ENCODE measurements at places on chromosomes 11 and 22.
A peak's percentile ranks its signal among the peaks of the same experiment; 100 is the strongest.

DNA sequence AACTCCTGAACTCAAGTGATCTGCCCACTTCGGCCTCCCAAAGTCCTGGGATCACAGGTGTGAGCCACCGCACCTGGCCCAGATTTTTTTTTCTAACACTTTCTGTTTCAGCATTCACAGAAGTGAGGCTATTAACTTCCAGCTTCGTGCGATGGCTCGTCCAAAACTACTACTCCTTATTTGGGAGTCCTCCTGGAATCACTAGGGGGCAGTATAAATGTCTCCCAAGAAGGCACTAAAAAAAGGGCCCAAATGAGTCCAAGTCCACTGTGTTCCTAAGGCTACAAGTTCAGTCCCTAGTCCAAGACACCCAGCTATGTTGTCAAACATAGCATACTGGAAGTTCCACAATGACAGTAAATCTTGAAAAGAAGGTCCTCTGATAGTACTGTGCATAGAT is 63.2 kb upstream of the BIRC3 start:
- DNase-seq = no peak

GRCh38 chr11:66979336-66979980 is 4.4 kb downstream of the C11orf86 start:
- no peak for DNase-seq

DNA sequence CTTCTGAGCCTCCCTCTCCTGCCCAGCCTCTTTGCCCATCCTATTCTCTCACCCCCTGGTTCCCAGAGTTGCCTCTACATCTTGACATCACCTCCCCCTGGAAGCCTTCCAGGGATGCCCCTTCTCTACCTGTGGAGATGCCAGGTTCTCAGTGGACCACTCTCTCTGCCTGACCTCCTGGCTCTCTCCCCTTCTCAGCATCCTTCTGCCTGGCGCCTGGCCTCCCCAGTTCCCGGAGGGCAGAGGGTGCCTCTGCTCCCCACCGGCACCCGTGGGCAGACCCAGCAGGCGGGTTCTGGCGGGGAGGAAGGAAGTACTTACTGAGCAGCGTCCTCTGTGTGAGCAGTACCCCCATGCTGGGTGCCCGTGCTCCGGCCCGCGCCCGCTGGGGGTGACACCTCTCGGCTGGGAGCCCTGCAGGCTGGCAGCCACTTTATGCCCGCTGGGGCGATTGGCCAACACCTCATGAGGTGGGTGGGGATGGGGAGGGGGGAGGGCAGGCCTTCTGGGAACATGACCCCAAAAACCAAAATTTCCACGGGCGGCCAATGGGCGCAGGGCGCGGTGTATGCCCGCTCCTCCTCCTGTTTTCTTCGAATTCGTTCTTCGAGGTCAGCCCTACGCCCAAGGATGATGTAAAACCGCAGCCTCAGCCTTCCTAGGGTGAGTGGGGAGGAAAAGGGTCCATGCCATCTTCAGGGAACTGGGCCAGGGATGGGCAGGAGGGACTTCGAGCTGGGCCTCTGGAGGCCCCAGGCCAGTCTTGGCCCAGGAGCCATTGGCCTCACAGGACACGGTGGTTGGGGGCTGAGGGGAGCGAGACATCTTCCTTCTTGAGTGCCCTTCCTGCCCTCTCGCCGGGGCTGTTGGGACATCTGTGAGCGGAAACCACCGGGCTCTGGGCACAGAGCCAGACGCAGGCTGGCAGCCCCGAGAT is at the start of gene OSM:
Gene OSM (minus strand): TSS at position 407 of the 937 bp plus-strand sequence. CDS start 52 bp downstream, at position 355.
- no peak for DNase-seq

GRCh38 chr11:110712659-110713448 is 617 bp upstream of the ARHGAP20 start:
- peak; percentile 3 for DNase-seq

GRCh38 chr22:24133187-24133965 is 47.9 kb upstream of the SUSD2 start:
- no peak for DNase-seq

- no peak for DNase-seq
These were observed 16.5 kb downstream of the SLC22A12 start for GRCh38 chr11:64607381-64607985.

DNA sequence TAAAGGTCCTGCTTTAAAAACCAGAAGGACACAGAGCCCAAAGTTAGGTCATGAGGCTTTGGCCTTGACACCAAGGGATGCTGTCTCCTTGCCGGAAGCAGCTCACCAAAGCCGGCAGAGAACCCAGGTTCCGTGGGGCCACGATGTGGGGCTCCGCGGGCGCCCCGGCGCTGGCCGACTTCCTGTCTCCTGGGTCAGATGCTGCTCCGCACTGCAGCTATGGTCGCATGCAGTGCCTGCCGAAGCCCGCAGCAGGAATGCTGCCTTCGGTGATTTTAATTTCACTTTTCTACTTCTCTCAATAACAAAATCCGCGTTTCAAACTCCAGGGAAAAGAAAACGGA is 454 bp upstream of the OTUB1 start:
- no peak for DNase-seq

- no peak for DNase-seq
These were observed 66.4 kb downstream of the DGCR2 start for GRCh38 chr22:19055801-19056200.

DNA sequence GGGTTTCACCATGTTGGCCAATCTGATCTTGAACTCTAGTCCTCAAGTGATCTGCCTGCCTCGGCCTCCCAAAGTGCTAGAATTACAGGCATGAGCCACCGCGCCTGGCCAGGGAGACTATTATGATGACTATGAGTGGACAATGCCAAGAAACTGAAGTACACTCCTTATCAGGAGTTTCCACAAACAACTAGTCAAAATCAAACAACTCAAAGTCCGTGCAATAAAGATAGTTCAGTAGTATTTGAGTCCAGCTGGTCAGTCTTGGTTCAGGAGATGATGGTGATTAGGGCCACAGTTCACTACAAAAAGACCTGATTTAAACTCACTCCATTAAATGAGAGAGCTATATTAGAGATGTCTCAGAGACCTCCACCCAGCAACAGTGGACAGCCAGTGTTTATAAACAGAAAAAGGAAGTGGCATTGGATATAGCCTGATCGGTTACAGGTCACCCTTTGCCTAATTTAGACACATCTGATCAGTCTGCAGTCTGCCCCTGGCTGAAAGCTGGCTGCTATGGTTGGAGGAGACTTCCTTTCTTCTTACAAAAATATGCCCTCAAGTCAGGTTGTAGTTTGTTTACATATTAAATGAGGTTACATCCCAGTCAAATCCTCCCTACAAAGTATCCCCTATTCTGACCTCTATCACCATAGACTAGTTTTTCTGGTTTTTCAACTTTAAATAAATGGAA is 17.0 kb downstream of the CD3E start:
- DNase-seq = no peak

- no peak for DNase-seq
These were observed 22.8 kb upstream of the P2RY6 start for GRCh38 chr11:73249304-73249703.

- DNase-seq = no peak
These were observed 53.1 kb upstream of the GRK2 start for GRCh38 chr11:67213178-67213621.

- DNase-seq = no peak
These were observed 294.1 kb upstream of the MTNR1B start for GRCh38 chr11:92675303-92675702.

DNA sequence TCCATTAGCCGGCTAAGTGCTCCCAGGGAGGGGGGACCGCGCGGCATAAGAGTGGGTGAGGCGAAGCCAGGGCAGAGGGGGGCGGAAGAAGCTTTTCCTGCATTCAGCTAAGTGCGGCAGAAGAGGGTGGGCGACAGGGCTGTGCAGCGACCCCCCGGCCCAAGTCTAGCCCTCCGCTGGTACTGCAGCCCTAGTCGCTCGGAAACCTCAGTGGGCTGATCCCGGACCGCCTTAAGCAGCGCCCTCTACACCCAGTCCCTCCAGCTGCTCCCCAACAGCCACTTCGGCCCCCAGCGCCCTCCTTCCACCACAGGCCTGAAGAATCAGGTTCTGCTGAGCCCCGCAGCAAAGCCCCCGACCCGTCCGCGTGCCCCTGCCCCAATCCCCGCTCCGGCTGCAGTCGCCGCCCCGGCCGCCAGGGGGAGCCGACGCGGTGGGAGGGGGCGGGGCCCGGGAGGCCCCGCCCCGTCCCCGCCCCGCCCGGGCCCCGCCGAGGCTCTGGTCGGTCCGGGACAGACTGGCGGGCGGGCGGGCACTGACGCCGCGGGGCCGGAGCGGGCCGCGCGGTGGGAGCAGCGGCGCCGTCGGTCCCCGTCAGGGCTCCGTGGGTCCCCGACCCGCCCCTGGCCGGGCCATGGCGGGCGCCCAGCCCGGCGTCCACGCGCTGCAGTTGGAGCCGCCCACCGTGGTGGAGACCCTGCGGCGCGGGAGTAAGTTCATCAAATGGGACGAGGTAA is at the start of gene PLCB3:
Gene PLCB3 (plus strand): TSS at position 515 of the 737 bp plus-strand sequence. CDS start 120 bp downstream, at position 635.
- peak; percentile 60 for DNase-seq

DNA sequence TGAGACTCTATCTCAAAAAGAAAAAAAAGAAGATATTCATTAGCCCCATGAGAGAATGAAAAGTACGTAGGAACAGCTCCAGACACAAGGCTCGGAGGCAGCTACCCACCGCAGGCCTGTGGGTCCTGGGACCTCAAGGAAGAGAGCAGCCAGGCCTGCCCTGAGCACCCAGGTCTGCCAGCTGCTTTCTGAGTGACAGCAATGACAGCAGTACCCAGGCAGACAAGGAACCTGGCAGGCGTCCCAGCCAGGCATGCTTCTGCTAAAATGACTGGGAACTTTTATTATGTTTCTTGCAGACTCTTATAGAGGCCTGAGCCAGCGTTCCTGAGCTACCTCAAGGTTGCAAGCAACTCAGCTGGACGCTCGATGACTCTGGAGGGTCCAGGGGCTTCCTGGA is 31.6 kb downstream of the CPT1A start:
- DNase-seq = no peak

- no peak for DNase-seq
These were observed 302.6 kb upstream of the FAT3 start for GRCh38 chr11:91921974-91922373.

GRCh38 chr11:105720096-105720495 is 110.2 kb downstream of the GRIA4 start:
- no peak for DNase-seq

- DNase-seq = no peak
These were observed 198.3 kb upstream of the PGR start for GRCh38 chr11:101327908-101328307.

- DNase-seq = no peak
These were observed 375.6 kb upstream of the CCDC90B start for GRCh38 chr11:83661491-83662350.

GRCh38 chr11:106493751-106494150 is 416.3 kb downstream of the AASDHPPT start:
- DNase-seq = no peak

DNA sequence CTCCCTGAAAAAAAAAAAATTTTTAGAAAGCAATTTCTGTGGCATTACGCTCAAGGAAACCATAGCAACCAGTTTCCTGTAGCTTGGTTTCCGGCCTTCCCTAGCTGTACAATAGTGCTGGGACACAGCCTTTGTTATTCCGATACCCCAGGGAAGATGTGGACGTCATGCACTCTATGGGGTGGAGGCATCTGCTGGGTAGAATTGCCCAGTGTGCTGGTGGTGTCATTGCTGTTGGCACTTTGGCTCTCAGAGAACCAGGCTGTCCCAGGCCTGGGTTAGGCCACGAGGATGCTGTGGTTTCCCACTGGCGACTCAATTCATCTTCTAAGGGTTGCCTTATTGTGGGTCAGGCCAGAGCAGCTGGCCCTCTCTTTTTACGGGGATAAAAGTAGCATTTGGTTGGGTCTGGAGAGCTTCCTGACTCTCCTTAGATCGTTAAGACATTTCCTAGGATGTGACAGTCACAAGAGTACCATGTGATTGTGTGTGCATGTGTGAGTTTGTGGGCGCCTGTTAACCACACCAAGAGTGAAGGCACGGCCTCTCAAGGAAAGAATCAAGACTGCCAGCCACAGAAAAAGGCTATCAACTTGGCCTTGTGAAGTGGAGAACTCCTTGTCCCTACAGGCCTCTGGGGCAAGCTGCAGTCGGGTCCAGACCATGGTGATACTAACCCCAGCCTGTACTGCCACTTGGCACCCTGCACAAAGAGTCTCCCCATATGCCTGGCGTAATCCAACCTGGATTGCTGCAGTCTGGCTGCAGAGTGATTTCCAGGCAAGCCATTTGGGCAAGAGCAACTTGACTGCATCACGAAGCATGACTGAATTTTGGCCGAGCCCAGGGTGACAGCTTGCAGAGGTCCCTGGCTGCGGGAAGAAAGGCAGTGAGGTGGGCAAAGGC is 35.9 kb upstream of the NAV2 start:
- no peak for DNase-seq

GRCh38 chr11:14380947-14381561 is 22.1 kb upstream of the RRAS2 start:
- DNase-seq = peak; percentile 60

- no peak for DNase-seq
These were observed 1374.2 kb downstream of the FAM181B start for GRCh38 chr11:81359476-81359875.

DNA sequence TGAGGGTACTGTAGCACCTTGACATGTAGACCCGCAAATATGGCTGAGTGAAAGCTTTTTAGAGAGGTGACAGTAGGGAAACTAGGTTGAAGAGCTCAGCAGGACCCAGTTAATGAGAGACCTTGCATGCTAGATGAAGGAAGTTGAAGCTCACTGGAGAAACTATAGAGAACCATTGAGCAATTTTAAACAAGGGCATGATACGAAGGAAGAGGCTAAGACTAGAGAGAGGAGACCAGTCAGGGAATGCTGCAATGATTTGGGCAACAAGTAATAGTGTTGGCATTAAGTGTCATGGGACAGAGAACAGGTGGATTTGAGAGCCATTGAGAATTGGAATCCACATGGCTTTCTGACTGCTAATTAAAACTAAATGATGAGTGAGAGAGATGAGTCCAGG is 4.1 kb downstream of the OLFML1 start:
- DNase-seq = no peak

DNA sequence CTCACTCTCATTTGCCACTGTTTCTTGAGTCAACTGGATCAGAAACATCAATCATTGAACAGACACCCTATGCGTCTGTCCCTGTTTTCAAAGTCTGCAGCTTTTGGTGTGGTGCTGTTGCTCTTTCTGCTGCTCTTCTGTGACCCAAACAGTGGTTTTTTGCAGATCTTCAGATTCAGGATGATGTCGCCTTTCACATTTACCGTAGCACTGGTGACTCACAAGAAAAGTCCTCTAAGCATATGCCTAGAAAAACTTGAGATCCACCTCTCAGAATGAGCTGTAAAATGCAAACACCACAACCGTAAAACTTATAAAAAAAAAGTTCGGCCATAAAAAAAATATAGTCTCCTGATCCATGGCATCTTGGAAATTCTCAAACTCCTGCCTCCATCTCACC is 400.4 kb downstream of the NTM start:
- DNase-seq = no peak

DNA sequence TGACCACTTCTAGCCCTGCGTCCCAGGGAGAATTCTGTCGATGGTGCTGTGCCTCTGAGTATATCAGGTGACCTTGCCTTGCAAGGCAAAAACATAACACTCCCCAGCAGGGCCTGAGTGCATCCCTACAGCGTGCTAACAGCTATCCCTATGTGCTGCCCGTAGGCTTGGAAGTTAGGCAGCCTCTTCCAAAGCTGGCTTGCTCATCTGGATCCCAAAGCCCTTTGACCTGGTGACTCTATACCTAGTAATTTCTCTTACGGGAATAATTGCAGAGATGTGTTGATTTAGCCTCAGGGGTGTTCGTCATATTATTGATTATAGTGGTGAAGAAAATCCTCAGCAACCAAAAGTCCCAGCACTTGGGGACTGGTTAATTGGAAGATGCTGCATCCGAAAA is 32.6 kb upstream of the CRYBB3 start:
- no peak for DNase-seq
